ENCODE measurements at places on chromosomes 1 and 21.

DNA sequence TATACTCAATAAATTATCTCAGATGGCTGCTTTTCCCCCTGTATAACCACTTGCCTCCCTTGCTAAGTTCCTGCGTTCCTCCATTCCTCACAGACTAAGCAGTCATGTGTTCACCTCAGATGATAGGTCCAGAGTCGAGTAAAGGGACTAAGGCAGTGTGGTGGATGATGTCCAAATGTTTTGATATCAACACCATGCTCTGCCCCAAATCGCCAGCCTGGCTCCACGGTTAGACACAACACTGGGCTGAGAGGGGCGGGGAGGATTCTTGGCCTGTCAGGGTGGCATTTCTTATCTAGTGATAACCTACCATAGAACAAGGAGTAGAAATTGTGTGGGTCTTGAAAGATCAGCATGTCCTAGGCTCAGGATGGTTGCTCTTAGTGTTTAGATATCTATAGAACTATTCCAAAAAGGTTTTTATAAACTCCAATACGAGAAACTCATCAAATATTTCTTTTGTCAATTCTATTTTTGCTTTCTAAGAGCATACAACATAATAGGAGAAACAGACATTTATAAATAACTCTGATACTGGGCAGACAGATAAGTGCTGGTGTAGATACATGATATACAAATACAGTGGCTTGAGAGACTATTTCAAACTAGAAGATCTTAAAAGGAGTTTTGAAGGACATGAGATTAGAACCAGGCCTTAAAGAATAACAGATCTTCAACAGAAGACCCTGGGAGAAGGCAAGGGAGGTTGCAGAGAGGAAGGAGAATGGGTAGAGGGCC lies 21.5 kb downstream of the GJA5 start:
- DNase-seq = no peak

DNA sequence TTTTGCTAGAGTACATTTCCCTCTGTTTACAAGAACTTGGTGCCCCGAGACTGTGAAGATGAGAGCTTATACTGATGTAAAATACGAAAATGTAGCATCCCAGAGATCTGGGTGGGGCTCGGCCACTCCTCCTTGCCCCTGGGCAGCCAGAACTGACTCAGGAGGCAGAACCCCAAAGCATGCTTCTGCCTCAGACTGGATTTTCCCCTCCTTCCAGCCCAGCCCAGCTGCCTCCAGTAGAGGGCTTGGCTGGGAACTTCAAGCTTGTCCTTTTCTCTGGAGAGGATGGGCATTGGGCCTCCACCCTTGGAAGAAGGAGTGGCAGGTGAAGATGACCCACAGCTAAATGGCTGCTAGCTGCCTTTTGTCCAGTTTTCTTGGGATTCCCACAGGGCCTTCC lies 24.3 kb upstream of the BTG2 start:
- DNase-seq = no peak

- DNase-seq = no peak
Measured at GRCh38 chr1:175539986-175540385, 203.4 kb downstream of the TNR start.

DNA sequence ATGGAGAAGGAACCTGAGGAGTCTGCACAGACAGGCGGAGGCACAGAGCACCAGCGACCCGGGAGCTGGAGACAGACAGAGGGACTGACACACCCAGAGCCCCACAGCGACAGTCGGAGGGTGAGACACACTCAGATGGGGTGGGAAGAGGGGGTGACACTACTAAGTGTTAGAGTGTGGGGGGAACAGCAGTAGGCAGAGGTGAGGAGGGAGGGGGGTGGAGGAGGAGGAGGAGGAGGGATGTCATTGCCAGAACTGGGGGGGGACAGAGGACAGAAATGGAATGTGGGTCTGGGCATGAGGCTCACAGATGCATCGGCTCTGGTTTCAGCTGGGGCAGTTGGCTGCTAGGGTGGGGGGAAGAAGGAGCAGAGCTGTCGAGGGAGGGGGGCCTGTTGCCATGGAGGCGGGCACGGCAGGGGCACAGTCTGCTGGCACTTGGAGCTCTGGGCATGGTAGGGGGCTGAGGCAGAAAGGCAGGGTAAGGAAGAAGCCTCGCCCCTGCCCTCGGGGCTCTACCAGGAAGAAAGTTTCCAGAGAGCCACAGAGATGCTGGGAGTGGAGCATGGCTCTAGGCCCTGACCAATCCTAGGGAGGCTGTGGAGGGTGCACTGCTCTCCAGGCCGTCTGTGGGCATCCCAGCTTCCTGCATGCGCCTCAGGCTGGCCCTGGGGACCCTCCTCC lies 37.3 kb downstream of the AHDC1 start:
- DNase-seq = no peak

- DNase-seq = no peak
Measured at GRCh38 chr1:56578963-56579875, at the start of gene PLPP3. Gene PLPP3 (minus strand): TSS chr1:56579563. CDS start chr1:56579016, 547 bp downstream.

DNA sequence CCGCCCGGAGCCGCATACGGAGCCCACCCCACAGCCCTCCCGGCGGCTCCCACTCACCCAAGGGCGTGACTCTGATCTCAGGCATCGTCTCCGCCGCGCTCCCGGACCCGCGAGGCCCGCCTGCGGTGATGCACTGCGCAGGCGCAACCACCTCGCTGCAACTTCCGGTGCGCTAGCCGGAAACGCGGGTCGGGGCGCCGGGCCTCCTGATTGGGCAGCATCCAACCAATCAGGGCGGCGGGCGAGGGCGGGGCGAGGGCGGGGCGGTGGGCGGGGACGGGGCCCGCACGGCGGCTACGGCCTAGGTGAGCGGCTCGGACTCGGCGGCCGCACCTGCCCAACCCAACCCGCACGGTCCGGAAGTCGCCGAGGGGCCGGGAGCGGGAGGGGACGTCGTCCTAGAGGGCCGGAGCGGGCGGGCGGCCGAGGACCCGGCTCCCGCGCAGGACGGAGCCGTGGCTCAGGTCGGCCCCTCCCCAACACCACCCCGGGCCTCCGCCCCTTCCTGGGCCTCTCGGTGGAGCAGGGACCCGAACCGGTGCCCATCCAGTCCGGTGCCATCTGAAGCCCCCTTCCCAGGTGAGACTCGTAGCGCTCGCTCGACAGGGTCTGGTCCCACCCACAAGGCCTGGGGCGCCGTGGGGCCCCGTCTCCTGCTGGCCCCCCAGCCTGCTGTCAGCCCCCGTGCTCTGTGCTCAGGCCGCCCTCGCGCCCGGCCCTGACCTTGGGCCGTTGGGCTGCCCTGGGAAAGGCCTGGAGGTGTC lies at the start of the genes CPTP and INTS11:
Gene CPTP, plus strand, starts transcription at position 279 of the 764 bp plus-strand sequence. CDS start 2,109 bp downstream, outside the sequence.
Gene INTS11, minus strand, starts transcription at position 137 of the 764 bp plus-strand sequence. Its CDS starts 52 bp downstream, at position 85.
- peak; percentile 95 for DNase-seq

DNA sequence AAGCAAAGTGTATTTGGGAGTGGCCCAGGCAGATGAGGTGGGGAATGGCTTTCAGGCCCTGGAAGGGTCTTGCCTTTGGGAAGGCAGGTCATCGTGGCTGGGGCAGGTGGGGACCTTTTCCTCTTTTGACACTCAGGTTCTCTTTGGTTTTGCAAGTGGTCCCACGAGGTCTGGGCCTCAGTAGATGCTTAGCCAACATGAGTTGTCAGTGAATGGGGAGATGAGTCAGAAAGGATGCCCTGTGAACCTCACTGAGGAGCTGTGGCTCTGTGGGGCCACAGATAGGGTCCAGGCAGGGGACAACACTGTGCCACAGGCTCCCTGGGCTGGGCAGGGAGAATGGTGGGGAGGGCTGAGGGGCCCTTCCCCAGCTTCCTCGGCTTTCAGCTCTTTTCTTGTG lies 19.0 kb downstream of the ARHGEF10L start:
- DNase-seq = no peak

DNA sequence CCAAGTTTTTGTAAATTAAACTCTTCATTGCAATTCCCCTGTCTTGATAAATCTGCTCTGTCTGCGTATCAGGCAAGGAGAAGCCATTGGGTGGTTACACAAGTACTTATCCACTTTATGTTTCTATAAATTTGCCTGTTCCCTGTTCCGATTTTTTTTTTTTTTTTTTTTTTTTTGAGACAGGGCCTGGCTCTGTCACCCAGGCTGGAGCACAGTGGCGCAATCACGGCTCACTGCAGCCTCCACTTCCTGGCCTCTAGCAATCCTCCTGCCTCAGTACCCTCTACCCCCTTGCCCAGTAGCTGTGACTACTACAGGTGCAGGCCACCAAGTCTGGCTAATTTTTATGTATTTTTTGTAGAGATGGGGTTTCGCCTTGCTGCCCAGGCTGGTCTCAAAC lies 11.1 kb upstream of the CSRP1 start:
- no peak for DNase-seq

DNA sequence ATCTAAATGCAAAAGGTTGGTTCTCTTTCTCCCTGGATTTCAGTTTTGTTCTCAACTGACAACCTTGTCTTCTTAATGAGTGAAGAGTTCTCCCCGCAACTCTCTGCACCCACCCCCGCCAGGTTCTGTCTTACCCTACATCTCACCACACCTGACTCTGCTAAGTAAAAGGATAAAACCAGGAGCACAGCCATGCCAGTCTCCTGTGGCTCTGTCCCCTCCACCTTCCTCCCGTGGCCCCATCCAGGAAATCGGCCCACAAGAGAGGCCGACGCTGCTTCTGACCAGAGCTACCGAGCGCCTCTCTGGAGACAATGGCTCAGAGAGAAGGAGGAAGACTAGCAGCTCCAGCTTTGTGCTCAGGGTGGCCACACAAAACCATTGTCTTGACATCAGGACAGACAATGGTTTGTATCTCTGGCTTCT lies 72.2 kb downstream of the PLEKHA6 start:
- no peak for DNase-seq

DNA sequence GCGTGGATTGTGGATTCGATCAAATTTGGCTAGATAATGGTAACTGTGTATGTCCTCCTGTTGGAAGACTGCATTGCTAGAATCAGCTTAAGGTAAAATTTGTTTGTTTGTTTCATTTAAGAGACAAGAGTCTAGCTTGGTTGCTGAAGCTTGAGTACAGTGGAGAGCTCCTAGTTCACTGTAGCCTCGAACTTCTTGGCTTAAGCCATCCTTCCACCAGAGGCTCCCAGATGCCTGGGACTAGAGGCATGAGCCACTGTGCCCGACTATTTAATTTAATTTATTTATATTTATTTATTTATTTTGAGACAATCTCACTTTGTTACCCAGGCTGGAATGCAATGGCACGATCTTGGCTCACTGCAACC lies 1.5 kb downstream of the PHACTR4 start:
- DNase-seq = no peak

DNA sequence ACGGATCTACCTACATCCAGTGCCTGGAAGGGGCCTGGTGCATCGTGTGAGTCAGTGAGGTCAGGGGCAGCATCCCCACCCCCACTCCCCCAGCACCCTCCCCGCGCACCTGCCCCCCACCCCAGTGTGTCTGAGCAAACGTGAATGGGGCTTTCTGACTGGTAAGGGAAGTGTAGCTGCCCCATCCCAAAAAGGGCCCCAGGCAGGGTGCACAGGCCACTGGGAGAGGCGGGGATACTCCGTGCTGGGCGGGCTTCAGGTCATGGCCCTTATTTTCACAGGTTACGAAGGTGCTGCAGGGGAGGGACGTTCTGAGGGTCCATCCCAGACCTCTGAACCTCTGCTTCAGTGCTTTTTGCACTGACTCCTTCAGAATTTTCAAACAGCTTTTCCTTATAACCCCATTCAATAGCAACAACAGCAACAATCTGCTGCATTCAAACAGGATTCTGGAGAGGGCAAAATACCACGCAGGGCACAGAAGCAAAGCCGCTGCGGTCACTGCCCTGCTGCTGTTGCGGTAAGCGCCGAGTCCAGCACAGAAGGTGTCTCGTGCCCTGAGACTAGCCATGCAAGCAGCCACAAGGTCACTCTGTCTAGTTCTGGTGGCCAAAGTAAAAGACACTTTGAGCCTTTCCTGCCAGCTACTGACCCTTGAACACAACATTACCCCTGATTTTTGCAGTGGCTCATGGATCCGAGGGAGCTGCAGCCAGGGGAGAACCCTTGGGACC lies 10.3 kb downstream of the TTC34 start:
- DNase-seq = no peak

DNA sequence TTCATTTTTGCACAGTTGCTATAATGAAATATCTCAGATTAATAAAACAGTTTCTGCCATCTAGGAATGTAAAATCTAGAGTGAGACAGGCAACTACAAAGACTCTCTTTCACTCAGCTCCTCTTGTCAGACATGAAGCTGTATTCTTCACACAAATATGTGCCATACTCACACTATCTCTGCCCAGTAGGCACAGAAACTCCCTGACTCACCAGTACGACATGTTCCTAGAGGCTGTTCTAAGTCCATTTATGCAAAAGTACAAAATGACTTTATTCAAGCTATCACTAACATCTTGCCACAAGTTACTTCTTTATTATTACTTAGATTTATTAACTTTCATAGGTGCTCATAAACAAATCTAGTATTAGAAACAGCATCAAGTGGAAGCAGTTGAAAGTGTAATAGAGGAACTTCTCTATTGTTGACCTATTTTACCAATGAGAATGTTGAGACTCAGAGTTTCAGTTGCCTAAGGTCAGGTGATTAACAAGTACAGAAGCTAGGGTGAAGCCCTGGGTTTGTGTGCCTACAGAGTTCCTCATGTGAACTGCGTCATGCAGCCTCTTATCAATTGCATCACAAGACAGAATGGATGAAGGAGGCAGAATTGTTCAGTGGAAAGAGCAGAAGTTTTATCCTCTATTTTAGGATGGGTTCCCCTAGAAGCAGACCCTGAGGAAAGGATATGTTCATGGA lies 98.9 kb downstream of the RGS2 start:
- DNase-seq = no peak

- DNase-seq = peak; percentile 64
Measured at GRCh38 chr1:161068306-161069234, 1.1 kb downstream of the ARHGAP30 start.

GRCh38 chr1:16151196-16151994 lies 4.5 kb downstream of the EPHA2 start:
- DNase-seq = no peak

DNA sequence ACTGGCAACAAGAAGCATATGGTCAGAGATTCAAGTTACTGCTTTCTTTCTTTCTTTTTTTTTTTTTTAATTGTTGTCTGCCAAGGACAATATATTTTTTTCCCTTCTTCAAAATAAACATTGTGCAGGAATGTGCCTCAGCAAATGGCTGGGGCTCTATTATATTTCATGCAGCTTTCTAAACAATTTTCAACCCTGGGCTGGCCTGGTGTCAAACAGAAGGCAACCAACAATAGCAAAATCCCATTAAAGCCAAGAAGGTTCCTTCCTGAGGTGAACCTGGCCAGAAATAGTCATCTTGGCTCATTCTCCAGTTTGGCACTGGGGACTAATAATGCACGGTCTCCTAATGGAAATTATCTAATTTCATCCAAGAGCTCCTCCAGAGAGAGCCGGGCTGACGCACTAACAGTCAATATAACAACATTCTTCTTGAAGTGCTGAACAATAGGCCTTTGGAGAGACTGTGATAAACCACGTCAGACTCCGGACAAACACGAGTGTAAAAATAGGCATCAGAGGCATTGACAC lies 35.7 kb upstream of the HLX start:
- no peak for DNase-seq

- DNase-seq = no peak
Measured at GRCh38 chr21:34743831-34744230, 75.0 kb downstream of the CLIC6 start.

GRCh38 chr1:49036700-49037099 lies 260.0 kb upstream of the BEND5 start:
- DNase-seq = no peak

DNA sequence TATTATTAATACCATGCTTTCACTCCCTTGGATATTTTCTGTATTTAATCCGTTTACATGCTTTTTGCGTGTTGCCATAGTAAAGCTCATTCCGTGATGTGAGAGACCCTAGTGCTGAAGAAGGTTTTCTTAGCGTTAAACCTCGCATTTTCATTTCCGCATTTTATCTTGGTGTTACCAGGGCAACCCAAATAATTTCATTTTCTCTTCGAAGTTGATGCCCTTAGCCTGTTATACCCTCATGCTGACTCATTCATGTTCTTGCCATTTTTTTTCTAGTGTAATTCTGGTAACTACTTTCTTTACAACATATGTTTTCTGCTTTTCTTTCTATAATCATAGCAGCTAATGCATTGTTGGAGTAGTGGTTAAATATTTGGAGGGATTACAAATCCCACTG lies 37.2 kb downstream of the LRRC8C start:
- peak; percentile 28 for DNase-seq
